Mesothelial cell of epicardium (in vitro differentiated cells): ENCODE measurements at places on chromosomes 1 and 21. TPM values are rescaled to one million over a fixed set of nuclear protein-coding genes. Genes with fewer than 3 reads are reported as not detected.

DNA sequence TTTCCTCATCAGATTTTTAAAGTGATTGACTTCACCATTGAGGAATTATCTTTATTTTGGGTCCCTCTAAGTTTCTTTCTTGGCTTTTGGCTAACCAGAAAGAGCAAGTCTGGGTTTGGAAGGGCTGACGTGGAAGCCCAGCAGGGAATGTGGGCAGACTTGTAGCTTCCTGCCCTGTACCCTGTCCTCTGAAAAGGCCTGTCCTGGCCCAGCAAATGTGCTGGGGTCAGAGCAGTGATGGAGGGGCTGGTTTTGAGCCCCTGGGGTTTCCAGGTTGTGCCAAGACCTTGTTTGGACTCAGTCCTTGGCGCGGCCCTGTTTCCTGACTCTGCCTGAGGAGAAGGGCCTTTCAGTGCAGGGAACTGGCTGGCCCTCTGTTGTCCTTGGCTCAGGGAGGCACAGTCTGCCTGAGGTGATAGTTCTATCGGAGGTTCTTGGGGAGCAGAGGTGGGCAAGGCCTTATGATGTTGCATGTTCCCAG, 72.1 kb downstream of the UCK2 start:
- no peak for DNase-seq

- DNase-seq: no peak
Measured at GRCh38 chr1:109240158-109241152, 8.9 kb upstream of the CELSR2 start.

- DNase-seq: peak; percentile 27
Measured at GRCh38 chr1:147243228-147243685, 773 bp downstream of the CHD1L start.

DNA sequence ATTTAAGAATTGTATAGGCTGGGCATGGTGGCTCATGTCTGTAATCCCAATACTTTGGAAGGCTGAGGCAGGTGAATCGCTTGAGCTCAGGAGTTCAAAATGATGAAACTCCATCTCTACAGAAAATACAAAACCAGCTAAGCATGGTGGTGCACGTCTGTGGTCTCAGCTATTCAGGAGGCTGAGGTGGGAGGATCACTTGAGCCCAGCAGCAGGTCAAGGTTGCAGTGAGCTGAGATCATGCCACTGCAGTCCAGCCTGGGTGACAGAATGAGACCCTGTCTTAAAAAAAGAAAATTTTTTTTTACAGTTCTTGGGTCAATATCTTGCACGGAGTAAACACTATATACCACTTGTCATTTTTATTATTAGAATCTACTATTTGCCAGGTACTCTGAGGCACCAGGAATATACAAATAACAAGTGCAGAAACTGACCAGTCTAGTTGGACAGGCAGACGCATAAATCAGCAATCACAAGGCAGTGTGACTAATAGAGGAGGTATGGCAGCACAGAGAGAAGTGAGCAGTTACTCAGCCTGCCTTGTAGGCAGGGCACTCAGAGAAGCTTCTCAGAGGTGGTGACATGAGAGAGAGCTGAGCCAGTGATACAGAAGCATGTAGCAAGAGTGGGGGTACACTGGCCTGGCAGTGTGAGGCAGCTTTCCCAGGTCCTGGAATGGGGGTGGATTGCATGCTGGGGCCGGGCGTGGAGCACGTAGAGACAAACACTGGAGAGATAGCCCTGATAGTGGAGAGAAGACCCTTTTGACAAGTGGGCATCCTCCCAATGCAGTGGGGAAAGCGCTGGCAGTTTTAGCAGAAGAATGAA, 8.0 kb downstream of the PHLDA3 start:
- DNase-seq: no peak

DNA sequence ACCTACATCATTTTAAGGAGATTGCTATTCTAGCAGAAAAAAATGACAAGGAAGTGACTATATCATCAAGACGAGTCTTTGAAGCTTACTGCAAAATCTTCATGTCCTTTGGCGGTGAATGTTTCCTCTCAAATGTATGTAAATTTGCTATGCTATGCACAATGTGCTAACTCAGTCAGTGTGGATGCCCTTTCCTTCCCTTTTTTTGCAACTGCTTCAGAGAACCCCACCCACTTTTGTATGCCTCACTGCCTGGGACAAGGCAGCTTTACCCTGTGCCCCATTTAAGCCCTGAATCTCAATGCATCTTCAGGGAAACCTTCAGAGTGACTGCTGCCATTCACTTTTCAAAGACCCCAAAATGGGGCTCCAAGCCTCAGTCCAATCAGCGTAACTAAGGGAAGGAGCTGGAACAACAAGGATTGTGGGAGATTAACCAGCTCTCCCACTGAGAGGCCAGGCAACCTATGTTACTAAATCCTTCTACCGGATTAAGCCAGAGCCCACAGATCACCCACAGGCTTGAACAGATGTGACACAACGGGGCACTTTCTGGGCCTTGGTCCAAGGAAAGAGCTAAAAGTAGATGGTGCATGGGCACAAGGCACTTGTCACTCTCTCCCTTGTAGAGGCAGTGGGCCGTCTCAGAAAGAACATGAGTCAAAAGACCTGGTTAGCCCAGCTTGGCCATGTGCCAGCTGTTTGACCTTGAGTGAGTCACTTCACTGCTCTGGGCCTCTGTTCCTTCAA, 154.4 kb downstream of the PLPP3 start:
- no peak for DNase-seq

GRCh38 chr1:214404154-214404553, 123.2 kb downstream of the SMYD2 start:
- no peak for DNase-seq

GRCh38 chr1:78491451-78492071, 787 bp downstream of the PTGFR start:
- DNase-seq: peak; percentile 42

DNA sequence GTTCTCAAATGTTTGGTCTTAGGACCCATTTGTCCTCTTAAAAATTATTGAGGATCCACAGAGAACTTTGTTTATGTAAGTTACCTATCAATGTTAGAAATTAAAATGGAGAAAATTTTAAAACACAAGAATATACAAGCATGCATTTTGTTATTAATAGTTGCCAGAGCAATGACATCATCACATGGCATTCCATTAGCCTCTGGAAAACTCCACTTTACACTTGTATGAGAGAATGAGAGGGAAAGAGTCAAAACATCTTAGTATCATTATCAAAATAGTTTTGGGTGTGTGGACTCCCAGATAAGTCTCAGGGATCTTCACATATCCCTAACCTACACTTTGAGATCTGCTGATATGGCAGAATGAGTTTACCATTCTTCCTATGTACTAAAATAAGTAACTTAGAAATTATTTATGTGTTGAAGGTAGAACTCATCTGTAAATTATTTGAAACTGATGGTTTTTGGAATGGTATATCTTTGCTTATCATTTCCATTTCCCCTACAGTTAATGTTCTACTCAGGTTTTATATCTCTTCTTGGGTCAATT, 48.8 kb downstream of the RNF220 start:
- no peak for DNase-seq

DNA sequence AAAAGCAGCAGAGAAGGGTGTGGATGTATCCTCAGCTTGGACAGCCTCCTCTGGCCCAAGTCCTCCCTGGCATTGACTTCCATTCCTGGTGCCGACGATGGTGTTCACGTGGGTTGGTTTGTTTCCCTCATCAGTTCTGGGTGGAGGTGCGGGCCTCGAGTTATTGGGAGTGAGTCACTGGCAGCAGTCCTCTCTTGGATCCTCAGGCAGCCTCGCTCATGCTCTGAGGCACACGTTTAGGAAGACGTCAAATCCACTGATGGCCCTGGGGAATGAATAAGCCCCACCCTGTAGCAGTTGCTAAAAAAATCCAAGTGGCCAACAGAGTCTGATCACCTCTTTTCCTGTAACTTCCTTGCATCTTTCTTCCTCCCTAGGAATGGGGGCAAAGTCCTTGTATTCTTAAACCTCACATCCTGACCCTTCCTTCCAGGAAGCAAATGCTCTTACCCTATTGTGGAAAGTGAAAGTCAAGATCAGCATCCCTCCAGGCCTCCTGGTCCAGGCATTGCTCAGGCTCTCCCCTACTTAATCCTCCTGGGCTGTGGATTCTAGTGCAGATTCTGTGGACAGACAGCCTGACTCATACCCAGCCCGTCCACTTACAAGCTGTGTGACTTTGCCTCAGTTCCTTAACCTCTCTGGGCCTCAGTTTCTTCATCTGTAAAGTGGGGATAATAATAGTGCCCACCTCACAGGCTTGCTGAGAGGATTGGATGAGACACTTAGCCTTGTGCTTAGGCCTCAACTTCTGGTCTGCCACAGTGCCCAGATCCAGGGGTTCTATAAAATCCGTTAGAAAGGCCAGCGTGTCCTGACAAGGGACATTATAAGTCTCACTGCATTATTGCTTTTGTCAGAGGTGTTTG, 111.1 kb downstream of the TLR5 start:
- no peak for DNase-seq

GRCh38 chr1:52814465-52814864, 28.1 kb upstream of the ZYG11A start:
- no peak for DNase-seq

DNA sequence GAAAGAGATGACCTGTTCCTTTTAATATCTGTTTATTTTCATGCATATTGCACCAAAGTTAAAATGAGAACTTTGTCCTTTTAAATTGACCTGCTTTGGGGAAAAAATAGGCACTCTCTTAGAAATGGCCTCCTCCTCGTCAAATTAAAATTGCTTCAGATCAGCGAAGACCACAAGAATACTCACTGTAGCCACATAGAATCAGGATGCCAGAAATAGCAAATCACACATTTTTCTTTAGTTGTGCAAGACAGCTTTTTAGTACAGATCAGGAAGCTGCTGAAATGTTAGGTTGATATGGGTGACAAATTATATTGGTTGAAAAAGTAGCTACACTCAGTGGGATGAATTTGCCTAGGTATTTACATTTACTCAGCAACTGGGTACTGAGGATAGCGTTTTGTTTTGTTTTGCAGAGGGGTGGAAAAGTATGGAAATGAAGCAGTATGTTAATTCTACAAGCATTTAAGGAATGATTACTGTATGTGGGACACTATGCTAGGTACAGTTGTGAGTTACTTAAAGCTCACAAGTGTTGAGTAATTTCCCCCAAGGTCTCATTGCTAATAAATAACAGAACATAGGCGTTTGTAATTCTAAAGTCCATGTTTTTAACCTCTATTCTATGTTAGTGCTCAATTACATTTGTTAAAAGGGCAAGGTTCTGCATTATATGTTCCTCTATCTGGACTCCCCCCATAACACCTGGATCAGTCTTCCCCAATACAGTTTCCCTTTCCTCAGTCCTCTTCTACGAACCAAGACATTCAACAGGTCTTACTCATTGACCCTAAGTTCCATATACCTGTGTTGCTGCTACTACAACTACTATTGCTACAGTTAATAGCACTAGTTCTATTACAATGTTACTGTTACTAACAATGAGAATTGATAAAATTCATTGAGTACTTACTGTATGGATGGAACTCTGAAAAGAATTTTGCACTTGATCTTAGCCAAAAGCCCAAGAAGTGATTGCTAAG, 99.4 kb upstream of the S1PR1 start:
- DNase-seq: no peak

- peak; percentile 58 for DNase-seq
Measured at GRCh38 chr1:11337580-11338073, 64.6 kb downstream of the UBIAD1 start.

GRCh38 chr1:209323743-209324142, 259.8 kb upstream of the CAMK1G start:
- no peak for DNase-seq

DNA sequence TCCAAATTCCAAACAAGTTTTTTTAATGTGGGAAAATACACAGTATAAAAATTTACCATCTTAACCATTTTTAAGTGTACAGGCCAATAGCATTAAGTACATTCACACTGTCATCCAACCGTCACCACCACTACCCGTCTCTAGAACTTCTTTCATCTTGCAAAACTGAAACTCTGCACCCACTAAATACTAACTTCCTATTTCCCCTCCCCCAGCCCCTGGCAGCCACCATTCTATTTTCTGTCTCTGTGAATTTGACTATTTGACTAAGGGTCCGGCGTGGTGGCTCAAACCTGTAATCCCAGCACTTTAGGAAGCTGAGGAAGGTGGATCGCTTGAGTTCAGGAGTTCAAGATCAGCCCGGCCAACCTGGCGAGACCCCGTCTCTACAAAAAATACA, 36.1 kb downstream of the CLSTN1 start:
- DNase-seq: no peak

DNA sequence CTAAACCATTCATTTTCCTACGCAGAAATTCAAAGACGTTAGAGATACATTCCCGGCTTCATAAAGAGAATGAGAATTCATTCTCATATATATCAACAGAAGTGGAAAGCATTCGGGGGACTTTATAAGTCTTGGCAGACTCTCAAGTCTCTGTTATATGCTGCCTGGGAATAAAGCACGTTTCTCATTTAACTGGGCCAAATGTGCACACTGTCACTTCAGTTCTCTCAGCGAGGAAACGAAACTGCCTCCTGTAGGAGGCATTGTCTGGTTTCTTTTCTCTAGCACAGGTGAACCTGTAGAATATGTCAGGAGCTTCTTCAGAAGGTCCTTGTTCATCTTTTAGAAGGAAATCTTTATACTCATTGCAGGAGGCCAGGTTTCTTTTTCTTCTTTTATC, 367.6 kb downstream of the PTBP2 start:
- DNase-seq: no peak

DNA sequence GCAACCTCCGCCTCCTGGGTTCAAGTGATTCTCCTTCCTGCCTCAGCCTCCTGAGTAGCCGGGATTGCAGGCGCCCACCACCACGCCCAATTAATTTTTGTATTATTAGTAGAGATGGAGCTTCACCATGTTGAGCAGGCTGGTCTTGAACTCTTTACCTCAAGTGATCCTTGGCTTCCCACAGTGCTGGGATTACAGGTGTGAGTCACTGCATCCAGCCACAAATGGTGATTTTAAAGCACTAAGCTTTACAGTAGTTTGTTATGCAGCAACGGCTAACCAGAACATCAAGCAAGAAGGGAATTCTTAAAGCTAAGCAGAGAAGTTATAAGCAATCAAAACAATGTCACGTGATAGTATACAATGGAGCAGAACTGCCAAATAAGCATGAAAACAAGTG, 65.7 kb downstream of the NVL start:
- DNase-seq: no peak

- no peak for DNase-seq
Measured at GRCh38 chr1:15525050-15526020, 1.3 kb upstream of the DNAJC16 start.

The THRAP3 gene
- 117 to 121 TPM (median 119 TPM) in 3 replicates for total RNA-seq
